ENCODE measurements at places on chromosomes 2 and 18.
A peak's percentile ranks its signal among the peaks of the same experiment; 100 is the strongest.

DNA sequence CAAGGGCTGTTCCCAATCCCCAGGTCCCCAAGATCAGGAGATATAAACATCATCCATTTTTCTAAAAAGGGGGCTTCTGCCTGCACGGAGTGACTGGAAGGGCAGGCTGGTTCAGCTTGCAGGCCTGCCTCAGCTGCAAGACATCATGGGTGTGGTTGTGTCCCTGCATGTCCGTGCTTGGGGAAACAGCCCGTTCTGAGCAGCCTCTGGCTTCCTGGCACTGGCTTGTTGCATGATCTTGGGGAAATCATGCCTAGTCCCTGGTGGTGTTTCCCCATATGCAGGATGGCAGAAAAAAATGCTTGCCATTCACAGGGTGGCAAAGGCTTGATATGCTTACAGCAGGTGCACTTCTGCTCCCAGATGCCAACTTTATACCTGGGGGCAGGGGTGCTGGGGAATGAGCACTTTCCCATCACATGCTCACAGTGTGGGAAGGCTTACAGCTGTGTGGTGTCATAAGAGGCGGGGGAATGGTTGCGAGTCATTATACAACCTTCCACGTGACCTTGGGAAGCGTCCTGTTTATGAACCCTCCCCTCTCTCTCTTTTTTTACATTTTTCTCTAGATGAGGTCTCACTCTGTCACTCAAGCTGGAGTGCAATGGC lies 7.2 kb downstream of the PCARE start:
- DNase-seq: no peak

- no peak for DNase-seq
Observed at GRCh38 chr2:68536000-68536399, 68.6 kb downstream of the APLF start.

DNA sequence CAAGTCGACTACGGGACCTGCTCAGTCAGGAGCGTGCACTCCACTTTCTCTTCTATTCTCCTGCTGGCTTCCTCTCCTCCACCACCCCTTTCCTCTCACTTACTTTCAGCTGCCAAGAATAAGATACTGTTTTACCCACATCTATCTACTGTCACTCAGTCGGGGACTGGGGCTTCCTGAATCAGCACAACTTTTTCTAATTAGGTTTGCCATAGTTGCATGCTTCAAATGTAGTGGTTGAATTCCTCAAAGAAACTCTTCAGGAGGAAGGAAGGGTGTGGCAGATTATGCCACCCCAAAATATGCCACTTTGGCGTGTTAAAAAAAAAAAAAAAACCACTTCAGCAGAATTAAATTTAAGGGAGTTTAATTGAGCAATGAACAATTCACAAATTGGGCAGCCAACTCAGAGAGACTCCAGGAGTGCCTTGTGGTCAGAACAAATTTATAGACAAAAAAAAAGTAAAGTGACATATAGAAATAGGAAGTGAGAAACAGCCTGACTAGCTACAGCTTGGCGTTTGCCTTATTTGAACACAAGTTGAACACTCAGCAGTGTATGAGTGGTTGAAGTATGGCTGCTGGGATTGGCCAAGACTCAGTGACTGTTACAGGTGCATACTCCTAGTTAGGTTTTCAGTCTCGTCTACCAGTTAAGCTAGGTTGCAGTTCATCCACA lies 32.5 kb upstream of the RMDN2 start:
- no peak for DNase-seq

DNA sequence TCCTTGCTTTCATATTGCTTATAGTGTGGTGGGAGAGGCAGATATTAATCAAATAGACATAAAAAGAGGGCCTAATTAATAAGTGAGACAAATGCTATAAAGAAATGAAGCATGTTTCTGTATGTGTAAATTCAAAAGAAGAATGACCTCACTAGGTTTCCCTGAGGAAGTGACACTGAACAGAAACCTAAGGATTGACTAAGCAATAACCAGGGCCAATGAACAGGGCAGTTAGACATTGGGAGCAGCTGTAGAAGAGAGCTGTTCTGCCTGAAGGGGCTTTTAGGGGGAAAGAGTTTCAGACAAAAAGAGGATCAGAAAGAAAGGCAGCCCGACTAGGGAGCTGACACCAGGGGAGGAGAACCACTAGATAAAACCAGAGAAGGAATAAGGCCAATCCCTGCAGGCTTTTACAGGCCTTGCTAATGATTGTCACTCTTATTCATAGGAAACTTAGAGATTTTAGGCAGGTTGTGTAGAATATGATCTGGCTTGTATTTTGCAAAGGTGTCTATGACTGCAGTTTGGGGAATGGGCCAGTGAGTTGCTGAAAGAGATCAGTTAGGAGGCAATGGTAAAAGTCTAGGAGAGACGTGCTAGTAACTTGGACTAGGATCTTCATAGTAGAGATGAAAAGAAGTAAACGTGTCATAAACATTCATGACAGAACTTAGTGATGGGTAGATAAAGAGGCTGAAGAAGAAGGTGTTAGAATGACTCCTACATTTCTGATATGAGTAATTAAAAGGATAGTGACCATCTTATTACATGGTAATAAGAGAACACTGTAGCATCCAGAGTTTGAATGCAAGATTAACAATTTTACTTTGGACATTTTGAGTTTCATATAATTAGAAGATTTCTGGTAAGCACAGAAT lies 26.8 kb upstream of the NABP1 start:
- DNase-seq: no peak

DNA sequence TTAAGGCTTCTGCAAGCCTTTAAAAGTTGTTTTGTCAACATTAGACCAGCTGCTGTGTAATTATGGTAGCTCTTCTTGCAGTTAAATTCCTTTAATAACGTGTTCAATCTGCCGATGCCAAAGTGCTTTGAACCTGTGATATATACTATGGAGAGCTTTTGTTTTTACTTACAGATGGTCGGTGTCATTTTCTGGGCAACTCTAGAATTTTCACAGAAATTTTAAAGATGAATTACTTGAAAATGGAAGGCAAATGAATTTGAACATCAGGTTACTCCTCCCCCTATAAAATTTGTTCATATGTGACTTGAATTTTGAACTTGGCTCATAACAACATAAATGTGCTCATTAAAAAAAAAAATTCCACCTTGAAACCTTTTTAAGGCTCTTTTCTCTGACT lies 23.0 kb downstream of the LYPD6 start:
- no peak for DNase-seq

- no peak for DNase-seq
Observed at GRCh38 chr2:205954707-205955106, 131.3 kb downstream of the INO80D start.

DNA sequence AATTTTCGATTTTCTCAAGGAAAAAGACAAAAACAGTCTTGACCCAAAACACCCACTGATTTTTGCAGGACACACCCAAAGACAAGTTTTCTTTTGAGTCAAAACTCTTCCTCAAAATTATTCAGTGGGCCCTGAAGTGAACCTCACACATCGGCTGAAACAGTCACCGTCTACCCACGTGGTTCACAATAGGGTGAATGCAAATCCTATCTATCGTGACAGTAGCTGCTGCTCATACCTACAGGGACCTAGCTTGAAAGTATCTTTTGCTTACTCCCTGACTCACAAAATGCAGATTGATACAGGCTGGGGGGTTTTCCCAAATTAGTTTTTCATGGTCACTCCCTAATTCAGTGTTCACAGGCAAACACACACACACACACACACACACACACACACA lies 10.7 kb upstream of the CD226 start:
- DNase-seq: no peak

DNA sequence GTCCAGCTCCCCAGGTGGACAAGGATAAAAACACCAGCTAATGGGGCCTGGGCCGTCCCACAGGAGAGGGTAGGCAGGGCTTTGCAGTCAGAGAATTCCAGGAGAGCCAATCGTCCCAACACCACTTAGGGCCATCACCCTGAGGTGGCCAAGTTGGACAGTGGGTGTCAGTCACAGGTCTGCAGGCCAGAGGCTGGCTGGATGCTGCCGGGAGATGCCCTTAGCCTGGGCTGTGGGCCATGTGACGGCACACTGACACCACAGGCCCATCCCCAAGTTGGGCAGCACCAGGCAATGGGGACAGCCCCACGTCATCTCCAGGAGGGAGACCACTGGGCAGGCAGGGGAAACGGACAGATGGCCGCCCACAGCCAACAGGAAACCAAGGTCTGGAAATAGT lies 53.9 kb downstream of the KIF1A start:
- DNase-seq: no peak

DNA sequence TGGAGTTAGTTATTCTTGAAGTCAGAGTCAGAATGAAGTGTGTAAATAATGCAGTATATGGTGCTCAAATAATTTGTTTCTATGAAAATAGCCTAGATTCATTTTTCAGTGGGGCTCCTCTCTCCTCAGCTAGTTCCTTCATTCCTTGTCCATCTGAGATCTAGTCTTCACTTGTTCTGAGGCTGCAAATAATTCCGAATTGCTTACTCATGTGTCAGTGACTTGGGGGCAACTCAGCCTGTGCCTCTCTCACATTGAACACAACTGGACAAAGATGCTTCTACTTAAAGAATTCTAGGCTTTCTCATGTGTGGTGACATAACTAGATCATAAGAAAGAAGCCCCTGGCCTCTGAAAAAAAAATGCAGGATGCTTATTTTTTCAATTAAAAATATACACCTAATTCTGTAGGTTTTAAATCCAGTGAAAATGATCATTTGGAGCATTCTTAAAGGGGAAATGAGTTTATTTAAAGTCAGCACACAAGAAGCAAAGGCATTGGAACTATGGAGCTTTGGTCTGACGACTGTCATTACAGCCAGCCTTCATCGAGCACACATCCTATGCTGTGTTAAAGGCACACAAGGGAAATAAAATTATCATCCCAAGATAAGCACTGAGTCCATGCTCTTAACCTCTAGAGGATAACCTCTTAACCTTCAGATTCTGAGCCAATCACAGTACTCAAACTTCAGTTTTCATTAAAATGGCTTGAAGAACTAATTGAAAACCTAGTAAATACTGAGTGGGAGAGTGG lies 24.8 kb upstream of the SCN7A start:
- DNase-seq: no peak

DNA sequence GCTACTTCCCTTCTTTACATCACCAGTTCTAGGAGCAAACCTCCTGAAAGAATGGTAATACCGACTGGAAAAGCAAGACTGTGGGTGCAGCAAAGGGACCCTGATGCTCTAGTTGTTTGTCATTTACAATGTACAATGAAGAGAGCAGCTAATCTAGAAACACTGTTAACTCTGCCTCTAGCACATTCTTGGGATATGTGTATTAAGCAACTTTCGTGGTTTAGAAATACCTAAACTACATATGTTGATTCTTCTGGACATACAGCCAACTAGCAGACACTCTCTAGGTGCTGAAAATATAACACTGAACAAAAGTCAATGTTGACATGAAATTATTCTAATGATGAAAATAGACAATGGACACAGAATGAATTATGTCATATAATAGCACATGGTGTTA lies 440.3 kb upstream of the MC4R start:
- DNase-seq: no peak

DNA sequence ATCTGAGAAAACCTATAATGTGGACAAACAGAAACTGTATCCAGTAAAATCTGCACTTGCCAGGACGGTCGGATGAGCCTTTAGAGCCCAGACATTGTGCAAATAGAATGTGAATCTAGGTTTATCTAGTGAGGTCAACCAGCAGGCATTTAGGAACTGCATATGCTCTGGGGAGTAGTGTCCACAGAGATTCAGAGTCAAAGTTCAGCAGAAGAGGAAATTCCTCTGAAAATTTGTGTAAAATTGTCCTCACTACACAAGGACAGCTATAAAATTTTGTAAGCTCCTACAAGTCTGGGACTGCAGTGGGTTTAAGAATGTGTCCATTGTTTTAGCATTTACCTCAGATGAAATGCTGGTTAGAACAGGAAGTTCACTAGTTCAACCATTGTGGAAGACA lies 9.8 kb upstream of the NDUFV2 start:
- DNase-seq: no peak

DNA sequence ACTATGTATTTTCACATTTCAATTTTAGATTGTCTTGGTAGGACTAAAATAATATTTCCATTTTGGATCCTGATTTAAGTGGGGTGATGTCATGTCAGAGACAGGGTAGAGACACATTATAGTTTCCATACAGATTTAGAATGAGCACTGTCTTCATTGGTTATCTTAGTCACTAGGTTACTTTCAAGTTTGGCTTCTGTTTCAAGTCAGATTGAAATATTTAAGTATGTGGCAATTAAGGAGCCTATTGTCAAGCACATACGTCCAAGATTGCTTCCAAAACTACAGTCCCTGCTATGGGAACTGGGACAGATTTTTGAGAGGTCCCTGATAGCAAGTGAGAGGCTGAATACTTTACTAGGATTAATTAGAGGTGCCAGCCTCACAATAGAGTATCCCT lies 89.2 kb upstream of the FAM117B start:
- no peak for DNase-seq

DNA sequence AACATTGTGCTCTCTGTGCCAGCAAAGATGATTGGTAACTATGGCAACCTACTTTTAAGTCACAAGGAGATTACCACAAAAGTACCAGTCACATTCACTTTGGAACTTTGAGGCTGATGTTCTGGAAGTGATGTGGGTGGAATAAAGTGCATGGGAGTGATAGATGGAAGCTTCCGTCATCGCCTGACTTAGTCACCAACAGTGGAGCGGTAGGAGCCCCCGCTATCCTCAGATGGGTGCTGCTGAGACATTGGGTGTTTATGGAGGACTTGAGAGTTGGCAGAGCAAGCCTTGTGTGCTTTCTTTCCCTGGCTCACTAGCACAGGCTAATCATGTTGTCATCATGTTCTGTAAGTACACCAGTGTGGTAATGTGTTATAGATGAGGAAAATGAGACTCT lies 4.6 kb downstream of the PPP1R7 start:
- no peak for DNase-seq

GRCh38 chr18:74918276-74918790 lies 290.6 kb downstream of the PTGR3 start:
- no peak for DNase-seq

GRCh38 chr2:16638946-16639345 lies 26.7 kb downstream of the CYRIA start:
- no peak for DNase-seq

- peak; percentile 52 for DNase-seq
Observed at GRCh38 chr2:135839713-135840112, 2.7 kb upstream of the LCT start.

DNA sequence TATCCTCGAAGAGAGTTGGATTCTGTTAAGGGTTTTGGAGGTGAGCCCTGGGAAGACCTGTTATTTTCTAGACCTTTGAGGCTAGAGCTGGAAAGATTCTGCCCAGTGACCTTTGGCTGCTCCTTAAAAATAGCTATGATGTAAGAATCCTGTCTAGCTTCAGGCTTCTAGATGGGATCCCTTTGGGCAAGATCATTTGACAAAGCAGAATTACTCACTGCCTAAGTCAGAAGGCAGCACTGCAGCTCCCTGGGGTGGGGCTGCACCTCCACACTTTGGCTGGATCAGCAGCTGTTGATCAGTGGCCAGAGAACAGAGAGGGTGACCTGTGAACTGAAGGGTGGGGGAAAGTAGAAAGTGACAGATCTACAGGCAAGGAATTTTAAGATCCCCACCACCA lies 103.8 kb downstream of the ASAP2 start:
- DNase-seq: peak; percentile 53
